Activated T-cell treated with anti-CD3 and anti-CD28 coated beads for 48 hours (primary cell): ENCODE measurements at places on chromosomes 7 and 10.

DNA sequence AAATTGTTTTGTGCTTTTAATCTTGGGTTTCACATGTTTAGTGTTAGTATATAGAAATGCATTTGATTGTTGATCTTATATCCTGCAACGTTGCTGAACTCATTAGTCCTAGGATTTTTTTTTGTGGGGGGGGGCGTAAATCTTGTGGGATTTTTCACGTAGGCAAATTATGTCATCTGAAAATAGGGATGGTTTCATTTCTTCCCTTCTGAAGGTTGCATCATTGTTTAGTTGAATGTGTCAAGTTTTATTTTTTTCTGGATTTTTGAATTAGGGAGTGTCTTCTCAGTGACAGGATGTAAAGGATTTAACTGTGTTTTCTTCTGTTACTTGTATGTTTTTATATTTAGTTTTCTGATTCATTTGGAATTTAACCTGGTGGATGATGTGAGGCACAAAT is 26.7 kb downstream of the MKLN1 start:
- no peak for DNase-seq

GRCh38 chr10:110833941-110834628 is 37.6 kb upstream of the PDCD4 start:
- no peak for DNase-seq

- DNase-seq: no peak
Measured at GRCh38 chr10:14412624-14413023, 81.9 kb upstream of the FRMD4A start.

GRCh38 chr10:35926846-35927245 is 284.8 kb upstream of the FZD8 start:
- no peak for DNase-seq
